AG08396 (cell line): ENCODE measurements at places on chromosomes 16 and 17.

GRCh38 chr16:12011565-12011964, 35.0 kb downstream of the SNX29 start:
- no peak for DNase-seq

DNA sequence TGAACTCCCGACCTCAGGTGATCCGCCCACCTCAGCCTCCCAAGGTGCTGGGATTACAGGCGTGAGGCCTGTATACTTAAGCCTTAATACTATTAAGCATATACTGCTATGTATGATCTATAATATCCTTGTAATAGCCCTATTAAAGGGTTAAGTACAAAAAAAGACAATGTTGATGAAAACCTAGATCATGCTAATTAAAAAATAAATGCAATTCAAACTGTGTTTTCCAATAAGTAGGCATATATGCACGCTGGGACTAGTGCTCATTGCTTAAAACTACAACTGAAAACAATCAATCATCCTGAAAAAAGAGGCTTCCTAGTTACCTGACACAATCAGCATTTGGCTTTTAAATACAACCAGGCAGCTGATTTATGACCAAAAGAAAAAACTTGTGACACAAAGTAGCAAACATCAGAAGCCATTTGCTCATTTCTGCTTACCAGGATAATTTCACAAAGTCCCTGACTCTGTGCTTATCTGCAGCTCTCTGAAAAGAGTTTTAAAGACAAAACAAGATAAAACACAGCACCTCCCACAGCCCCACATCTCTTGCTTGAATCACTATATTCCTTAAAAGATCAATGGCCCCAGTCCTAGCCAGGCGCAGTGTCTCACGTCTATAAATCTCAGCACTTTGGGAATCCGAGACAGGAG, 11.1 kb downstream of the ZNF385C start:
- DNase-seq = no peak

- peak; percentile 87 for DNase-seq
These were observed 21.3 kb downstream of the SRCIN1 start for GRCh38 chr17:38584350-38584925.

DNA sequence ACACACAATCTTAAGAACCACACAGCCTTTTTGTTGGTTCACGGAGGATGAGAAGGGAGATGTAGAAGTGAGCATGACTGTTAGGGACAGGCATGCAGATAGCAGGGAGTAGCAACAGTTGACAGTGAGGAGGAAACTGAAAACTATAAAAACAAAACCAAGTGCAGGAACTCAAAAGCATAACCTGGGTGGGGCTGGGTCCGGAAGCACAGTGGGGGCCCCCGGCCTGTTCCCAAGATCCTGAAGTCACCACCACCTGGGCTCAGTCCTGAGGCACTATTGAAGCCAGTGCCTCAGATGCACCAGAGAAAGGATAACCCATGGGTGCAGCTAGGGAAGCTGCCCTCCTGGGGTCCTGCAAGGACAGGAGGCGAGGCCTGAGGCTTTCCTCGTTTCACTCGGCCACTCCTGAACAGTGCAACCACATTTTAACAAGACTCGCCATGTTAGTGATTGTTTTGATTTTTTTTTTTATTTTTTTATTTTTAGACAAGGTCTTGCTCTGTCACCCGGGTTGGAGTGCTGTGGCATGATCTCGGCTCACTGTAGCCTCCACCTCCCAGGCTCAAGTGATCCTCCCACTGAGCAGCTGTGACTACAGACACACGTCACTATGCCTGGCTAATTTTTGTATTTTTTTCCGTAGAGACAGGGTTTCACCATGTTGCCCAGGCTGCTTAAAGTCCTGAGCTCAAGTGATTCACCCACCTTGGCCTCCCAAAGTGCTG, 27.7 kb upstream of the CBX4 start:
- DNase-seq = no peak

- DNase-seq = no peak
These were observed 259.0 kb downstream of the IRX3 start for GRCh38 chr16:54027558-54027957.
